SJCRH30 (cell line): ENCODE measurements at places on chromosomes 5 and 9.

DNA sequence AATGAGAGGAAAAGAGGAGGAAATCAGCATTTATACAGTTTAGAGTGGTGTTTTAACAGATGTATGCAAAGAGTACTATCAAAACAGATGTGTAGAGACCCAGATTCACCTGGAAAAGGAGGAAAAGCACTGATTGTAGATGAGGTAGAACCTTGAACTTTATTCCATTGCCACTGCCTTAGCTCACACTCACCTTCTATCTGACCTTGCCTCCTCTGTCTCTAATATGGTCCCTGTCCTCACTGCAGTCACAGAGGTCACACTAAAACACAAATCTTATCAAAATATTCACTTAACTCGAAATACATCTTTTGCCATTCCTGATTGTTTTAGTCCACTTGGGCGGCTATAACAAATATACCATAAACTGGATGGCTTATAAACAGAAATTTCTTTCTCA lies 7.0 kb downstream of the GIN1 start:
- DNase-seq: no peak

GRCh38 chr9:135874859-135875258 lies 32.5 kb downstream of the CAMSAP1 start:
- DNase-seq: no peak

DNA sequence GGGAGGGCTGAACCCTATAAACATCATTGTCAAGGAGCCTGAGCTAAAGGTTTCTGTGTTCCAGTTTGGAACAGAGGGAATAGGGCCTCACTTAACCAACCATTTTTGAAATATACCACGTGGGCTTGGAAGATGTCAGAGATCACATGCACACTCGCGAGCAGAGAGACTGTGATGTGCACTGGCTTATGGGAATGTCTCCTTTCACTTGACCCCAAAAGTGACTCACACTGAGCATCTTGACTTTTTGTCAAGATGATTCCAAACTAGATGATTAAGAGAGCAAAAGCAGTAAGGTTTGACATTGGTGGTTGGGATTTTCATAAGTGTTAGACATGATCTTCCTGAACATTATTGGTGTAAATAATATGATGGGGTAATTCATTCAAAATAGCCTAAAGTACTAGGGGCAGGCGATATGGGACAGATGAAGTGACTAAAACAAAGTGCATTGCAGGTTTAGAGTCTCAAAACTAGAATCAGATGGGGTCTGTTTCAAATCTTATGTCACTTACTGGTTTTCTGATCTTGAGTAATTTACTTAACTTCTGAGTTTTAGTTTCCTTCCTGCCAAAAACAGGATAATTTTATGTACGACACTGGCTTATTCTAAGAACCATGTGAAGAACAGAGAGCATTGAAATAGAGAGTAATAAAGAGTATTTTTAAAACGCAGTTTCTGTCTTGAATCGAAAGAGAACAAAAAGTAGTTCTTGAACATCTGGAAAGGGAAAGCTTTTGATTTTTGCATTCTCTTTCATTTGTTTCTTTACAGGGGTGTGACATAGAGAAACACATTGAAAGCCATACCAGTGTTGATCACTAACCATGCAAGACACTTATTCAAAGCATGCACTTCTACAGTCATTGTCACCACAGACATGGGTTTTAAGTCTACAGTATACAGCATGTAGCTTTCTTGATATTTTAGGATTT lies 383.0 kb downstream of the DIRAS2 start:
- DNase-seq: no peak

GRCh38 chr5:114243972-114244317 lies 117.9 kb upstream of the KCNN2 start:
- no peak for DNase-seq

DNA sequence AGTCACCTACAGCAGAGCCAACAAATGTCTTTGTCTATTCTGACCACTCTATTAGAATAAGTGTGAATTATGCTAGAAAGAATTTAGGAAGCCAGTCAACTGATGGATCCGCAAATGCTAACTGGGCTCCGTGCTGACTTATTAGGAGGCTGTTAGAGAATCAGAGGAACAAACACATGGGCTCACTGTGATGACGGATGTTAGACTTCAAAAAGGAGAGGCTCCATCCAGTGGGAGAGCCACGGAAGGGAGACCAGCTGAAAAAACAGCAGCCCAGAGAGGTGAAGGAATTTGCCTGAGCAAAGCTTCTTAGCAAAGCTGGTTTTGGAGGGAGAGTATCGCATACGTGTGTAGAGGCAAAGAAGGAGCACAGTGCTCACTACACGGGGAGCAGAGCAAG lies 5.8 kb upstream of the TGFBI start:
- DNase-seq: no peak

DNA sequence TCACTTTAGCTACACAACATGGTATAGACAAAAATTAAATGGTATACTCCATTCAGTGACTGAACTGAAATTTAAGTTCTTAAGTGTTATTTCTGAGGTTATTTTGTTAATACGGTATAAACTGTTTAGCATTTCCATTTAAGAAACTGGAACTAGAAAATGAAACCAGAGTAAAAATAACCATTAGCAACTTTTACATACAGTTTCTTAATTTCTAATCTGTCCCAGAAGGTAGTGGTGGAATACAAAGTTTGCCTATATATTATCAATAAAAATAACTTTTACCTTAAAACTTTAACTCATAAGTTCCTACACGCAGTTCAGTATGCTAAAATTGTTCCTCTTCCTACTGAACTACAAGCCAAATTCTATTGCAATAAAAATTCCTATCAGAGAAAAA lies 10.3 kb downstream of the GOLPH3 start:
- no peak for DNase-seq
